ENCODE measurements at places on chromosomes 11 and 22.
A peak's percentile ranks its signal among the peaks of the same experiment; 100 is the strongest.

DNA sequence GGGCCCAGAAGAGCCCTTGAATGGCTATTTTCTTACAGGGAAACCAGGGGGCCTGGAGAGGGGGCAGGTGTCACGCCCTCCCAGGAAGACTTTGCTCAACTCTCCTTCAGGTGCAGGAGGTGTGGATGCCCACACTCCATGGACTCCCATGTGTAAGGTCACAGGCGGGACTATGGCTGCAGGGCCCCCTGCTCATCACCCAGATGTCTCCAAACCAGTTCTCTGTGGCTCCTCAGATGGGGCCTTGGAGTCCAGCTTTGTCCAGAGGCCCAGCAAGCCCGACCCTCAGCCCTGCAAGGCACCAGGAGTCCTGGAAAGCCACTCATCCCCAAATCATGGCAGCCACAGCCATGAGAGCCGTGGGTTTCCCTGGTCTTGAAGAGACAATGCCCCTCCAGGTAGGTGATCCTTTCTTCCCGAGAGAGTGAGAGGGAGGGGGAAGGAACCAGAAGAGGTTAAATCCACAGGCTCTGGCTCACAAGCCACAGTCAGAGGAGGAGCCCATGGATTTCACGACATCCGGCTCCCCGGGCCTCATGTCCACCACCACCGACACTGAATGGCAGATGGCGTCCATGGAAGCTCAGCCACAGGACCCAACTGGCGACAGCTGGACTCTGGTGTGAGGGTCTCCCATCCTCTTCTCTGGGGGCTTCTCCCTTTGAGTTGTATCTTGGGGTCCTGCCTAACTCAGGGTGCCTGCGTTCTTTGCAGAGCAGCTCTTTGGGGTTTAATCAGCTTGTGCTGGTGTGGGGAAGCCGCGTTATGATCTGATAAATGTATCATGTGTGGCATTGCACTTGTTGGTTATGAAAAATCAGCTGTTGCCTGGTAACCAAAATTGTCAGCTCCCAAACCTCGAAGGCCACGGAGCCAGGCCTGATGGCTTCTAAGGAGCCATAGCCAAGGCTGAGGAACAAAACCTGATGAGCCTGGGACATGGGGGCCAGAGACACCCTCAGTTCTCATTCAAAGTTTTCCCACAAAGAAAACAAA is 620.4 kb downstream of the BRD1 start:
- no peak for ATAC-seq

GRCh38 chr11:106131998-106132397 is 54.5 kb downstream of the AASDHPPT start:
- no peak for ATAC-seq

DNA sequence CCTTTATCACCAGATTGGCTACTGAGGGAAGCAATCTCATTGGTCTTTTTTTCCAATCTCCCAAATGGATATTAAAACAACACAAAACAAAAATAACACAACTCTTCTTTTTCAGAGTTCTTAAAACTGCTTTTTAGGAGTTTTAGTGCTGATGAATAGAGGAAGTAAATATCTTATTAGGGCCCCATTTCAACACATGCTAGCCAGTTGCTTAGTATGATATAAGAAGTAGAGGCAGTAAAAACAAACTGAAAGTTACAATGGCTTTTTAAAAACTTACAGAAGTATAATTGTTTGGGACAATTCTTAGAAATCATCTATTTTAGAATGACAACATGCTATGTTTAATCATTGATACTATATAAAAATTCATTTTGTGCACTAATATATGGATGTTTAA is 3.4 kb downstream of the C11orf71 start:
- no peak for ATAC-seq

DNA sequence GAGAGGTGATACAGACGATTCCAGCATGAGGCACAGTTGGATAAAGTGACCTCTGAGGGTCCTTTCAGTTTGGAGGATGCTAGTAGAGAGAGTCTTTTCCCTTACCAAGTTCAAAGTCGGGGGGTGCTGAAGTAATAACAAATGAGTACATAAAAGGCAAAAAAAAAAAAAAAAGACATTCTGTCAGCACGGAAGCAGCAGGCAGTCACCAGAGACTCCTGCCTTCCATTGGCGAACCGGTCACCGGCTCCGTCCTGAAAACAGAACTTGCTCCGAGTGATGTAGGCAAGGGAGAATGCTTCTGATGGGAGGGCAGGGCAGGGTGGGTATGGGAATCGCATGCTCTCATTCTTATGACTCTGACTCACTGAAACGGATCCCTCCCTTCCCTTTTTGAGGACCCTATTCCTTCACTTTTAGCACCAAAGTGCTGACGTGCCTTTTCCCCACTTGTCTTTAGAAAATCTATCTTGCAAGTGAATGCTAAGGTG is 65.9 kb downstream of the PRR5L start:
- no peak for ATAC-seq

GRCh38 chr22:47304854-47305253 is 542.4 kb downstream of the TBC1D22A start:
- ATAC-seq, result no peak

- no peak for ATAC-seq
Observed at GRCh38 chr11:112620621-112621394, 340.4 kb upstream of the NCAM1 start.

GRCh38 chr11:45216031-45216430 is 69.6 kb downstream of the PRDM11 start:
- ATAC-seq, result no peak

DNA sequence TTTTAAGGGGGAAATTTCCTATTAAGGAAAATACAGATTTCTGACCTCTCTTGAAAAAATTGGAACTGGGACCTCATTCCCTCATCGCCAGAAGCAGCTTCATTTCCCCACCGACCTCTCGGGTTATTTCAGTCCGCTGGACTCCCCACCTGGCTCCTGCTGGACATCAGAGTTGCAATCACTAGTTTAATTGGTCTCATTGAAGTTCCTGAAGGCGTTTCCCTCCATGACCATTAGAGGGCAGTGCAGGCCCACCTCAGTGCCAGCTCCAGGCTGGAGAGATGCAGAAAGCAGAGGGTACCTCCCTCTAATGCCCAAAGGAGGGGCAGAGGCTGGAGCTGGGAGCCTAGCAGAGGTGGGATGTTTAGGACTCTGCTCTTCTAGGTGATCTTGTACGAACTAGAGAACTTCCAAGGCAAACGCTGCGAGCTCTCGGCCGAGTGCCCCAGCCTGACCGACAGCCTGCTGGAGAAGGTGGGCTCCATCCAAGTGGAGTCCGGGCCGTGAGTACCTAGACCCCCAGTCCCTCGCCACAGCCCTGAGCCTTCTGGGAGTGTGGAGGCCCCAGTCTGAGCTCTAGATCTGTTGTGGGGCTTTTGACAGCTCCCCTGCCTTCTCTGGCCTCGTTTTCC is 2.7 kb downstream of the CRYBB3 start:
- ATAC-seq, result peak; percentile 34

DNA sequence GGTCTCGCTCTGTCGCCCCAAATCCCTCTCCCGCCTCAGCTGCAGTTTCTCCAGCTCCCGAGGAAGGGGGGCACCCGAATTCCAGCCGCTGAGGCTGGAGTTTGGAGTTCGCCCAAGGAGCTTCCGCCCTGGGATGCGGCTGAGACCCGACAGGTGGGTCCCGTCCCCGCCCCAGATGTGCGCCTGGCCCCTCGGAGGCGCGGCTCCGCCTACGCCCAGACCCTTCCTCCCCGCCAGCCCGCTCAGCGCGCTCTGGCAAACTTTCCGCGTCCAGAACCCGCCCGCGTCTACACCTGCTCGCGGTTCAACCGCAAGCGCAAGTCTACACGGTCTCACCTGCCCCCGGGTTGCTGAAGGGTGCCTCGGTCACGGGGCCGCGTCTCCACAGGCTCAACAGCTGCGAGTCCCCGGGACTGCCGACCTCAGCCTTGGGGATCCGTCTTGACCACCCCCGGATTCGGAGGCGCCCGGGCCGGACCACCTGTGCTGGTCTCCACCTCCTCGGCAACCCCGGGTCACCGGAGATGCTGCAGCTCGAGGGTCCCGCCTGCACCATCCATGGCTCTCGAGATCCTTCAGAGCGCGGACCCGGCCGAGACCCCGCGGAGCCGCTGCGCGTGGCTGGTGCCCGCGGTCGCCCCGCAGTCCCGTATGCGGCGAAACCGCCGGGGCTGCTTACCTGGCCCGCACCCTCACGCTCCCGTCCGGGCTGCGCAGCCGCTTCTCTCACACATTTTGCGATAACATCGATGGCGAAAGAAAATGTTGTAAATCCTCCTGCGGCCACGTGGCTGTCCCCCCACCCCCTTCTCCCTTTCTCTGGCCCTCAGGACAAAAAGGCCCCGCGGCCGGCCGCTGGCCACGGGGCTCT is 63.6 kb downstream of the NFAM1 start:
- peak; percentile 40 for ATAC-seq

DNA sequence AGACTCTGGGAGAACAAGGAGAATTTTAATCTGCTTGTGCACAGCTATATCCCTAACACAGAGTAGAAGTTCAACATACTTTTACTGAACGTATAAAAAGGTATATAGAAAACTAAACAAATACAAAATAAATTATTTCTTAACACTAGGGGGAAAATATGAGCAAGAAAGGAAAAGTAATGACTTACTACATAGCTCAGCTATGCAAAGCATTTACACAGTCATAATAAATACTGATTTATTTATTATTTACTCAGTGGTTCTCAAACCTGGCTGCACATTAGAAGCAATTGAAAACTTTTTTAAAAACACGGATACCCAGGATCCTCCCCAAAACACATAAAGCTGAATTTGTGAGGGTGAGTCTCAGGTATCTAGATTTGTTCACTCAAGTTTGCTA is 182.5 kb downstream of the TTC28 start:
- ATAC-seq, result no peak

- peak; percentile 44 for ATAC-seq
Observed at GRCh38 chr11:12377824-12378593, 638 bp downstream of the PARVA start.

DNA sequence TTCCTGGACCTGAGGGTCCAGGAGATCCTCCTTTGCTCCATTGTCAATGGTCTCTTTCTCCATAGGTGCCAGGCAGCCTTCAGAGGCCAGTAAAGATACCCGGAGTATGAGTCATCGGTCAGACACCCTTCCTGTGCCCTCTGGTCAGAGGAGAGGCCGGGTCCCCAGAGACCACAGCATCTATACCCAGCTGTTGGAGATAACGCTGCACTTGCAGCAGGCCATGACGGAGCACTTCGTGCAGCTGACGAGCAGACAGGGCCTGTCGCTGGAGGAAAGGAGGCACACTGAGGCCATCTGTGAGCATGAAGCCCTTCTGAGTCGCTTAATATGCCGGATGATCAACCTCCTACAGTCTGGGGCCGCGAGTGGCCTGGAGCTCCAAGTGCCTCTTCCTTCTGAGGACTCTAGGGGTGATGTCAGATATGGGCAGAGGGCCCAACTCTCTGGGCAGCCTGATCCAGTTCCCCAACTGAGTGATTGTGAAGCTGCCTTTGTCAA is at the start of gene ACCSL:
ACCSL (plus strand) TSS at position 51 of the 501 bp plus-strand sequence; CDS start at position 107, 56 bp downstream.
- ATAC-seq, result no peak

DNA sequence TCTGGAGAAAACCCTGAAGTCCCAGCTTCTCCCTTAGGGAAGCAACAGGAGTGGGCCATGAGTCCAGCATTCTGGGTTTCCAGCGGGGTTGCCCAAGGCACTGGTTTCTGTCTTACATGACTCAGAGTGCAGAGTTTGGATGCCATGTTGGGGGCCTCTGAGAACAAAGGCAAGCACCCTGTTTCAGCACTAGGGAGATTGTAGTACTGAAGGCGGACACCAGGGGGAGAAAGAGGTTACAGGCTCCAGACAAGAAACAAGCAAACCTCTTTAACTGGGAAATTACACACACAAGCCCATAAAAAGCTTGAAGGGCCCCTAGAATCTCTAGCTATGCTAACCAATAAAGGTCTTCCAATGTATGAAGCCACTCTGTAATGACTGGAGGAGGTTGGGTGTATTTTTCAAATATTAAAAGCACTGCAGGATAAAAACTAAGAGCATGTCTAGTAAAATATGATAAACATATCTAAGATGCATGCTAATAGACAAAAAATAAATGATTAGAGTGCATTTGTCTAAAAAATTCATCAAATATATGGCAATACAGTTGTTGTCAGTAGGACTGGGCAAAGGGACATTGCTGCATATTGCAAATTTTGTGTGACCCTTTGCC is 7.1 kb downstream of the MS4A6E start:
- peak; percentile 46 for ATAC-seq

GRCh38 chr11:47147250-47147649 is 29.4 kb downstream of the ARFGAP2 start:
- ATAC-seq, result no peak

- no peak for ATAC-seq
Observed at GRCh38 chr22:18056161-18056666, 21.6 kb upstream of the PEX26 start.

DNA sequence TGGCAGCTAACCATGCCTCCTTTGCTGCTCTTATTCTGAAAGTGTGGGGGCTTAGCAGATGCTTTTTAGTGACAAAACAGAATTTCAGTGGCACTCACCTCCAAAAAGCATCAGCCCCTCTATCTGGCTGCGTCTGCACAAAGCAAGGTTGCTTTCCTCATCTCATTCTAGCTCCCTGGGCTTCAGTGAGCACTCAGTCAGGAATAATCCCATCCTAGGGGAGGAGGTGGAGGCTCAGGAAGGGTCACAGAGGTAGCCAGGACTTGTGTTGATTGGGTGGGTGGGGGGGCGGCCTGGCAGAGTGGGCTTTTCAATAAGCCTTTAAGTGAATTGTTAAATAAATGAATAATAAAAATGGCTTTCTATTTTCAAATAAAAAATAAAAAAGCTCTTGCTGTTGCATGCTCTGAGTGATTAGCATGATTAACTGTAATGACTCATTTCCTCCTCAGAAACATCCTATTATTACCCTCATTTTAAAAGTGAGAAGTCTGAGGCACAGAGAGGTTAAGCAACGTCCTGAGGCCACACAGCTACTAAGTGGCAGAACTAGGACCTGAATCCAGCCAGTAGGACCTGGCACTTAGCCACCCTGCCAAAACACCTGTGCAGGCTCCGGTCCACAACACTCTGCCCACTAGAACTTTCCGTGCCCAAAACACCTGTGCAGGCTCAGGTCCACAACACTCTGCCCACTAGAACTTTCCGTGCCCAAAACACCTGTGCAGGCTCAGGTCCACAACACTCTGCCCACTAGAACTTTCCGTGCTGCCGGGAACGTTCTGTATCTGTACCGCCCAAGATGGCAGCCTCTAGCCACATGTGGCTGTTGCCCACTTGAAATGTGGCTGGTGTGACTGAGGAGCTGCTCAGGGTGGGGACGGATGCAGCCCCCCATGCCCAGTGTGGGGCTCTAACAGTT is 5.5 kb downstream of the B3GAT1 start:
- peak; percentile 76 for ATAC-seq

DNA sequence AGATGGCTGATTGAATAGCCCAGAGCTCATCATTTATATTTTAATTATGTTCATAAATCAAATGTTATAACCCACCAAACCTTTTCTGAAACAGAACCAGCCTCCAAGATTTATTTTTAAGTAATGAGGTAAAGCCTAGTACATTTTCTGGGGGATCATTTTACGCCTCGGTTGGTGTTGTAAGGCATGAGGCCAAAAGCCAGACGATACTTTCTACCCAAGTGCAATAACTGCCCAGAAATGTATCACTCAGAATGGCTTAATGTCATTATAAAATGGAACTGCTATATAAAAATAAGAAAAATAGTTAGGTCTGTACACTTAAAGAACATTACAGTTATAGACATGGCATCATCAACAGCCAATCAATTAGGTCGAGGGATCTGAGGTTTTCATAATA is 283.3 kb downstream of the CADM1 start:
- ATAC-seq, result no peak

GRCh38 chr11:12246147-12246546 is 131.2 kb upstream of the PARVA start:
- ATAC-seq, result no peak

GRCh38 chr11:73872749-73873357 is 3.8 kb downstream of the COA4 start:
- ATAC-seq, result no peak

- no peak for ATAC-seq
Observed at GRCh38 chr11:5857590-5857989, at the start of gene OR52E8. TSS of gene OR52E8 (minus strand) at chr11:5857690. CDS start at chr11:5857690, 0 bp downstream.

GRCh38 chr11:34443136-34443535 is 4.4 kb downstream of the CAT start:
- no peak for ATAC-seq
